ENCODE measurements at places on chromosomes 12 and 14.
A peak's percentile ranks its signal among the peaks of the same experiment; 100 is the strongest.

DNA sequence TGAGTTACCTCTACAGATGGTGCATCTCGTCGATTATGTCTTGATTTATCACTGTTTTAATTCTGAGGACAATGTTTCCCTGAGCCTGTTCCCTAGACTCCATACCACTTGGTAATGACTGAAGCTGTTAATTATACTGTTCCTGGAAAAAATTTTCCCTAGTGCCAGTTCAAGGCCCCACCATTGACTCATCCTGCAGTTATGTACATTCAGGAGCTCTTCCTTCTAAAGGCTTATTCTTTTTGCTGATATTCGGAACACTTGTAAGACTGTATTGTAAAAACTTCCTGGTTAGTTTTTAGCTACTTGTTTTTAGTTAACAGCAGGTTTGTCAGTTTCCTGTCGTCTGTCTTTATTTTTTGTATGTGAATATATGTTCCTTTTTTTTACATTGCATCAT is 30.4 kb upstream of the PPP2R5E start:
- no peak for DNase-seq

GRCh38 chr12:112116232-112117060 is 7.9 kb upstream of the NAA25 start:
- DNase-seq: peak; percentile 93

DNA sequence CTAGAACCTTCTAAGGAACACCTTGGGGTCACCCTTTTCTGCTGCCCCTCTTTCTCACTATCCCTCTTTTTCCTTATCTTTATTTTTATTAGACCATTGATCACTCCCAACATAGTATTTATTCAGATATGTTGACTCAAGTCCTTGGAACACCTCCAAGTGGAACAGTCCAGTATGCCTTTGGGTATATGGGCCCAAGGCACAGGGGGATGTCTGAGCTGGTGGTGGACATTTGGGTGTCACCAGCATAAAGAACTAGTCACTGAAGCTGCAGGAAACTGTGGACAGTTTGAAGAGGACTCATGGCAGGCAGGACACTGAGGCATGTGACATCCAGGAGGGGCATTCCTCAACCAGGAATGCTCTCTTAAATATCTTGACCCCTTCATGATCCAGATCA is 105.6 kb downstream of the VEZT start:
- DNase-seq: no peak

- no peak for DNase-seq
Measured at GRCh38 chr12:105083031-105083430, 1.2 kb downstream of the ALDH1L2 start.

DNA sequence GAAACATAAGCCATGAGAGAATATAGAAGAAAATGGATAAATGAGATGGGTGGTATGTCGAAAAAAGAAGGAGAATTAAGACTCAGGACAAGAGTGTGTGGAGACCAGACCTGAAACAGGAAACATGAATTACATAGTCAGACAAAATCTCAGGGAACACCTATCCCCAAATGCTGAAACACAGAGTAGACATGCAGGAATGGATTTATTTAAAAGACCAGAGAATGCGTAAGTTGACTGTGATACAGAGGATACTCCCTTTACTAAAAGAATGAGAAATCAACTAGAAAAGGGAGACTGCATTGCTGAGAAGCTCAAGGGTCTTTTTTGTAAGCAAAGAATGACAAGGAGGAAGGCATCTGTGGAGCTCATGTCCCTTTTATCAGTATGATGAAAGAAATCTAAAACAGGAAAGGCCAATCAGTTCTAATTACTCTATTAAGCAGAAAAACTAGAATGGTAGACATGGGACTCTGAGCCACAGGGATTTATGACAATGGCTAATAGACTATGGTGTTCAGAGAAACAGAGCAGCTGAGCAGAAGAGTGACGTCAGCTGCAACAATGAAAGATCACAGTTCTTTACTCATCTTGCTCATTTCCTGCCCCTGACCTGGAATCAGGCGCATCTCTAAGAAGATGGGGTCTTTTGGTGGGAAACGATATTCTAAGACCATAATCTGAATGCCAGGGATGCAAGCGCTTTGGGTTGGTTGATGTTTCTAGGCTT is 138.9 kb upstream of the DHRS4 start:
- DNase-seq: no peak

- no peak for DNase-seq
Measured at GRCh38 chr14:74480046-74480445, 13.1 kb downstream of the NPC2 start.

- no peak for DNase-seq
Measured at GRCh38 chr12:132067182-132067581, 76.9 kb downstream of the DDX51 start.

DNA sequence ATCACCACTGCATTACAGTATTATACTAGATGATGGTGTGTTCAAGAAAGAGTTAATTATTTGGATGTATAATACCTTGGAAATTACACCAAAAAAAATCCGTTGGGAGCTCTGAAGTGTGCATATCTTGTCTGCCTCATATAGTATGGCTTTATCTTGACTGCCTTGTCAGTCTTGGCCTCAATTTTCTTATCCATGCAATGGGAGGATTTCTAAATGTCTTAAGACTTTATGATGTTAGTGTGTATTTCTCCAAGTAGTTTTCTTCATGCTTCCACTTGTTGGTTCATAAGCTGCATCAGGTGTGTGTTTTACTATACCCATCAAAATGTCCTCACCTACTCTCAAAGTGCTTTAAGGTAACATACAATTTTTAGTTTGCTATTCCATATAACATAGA is 84.6 kb downstream of the FGD4 start:
- no peak for DNase-seq

DNA sequence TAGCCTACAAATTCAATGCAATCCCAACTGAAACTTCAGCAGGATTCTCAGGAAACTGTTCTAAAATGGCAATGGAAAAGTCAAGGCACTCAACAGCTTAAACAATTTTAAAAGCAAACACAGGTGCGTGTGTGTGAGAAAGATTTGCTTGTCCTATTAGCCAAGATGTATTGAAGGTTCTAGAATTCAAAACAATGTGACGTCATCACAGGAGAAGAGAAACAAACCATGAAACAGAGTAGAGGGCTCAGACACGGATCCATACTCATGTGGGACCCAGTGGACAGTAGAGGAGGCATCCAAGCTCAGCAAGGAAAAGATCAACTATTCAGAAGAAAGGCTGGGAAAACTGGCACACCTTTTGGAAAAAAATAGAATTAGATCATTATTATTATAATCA is 152.8 kb upstream of the DHRS4 start:
- DNase-seq: no peak

DNA sequence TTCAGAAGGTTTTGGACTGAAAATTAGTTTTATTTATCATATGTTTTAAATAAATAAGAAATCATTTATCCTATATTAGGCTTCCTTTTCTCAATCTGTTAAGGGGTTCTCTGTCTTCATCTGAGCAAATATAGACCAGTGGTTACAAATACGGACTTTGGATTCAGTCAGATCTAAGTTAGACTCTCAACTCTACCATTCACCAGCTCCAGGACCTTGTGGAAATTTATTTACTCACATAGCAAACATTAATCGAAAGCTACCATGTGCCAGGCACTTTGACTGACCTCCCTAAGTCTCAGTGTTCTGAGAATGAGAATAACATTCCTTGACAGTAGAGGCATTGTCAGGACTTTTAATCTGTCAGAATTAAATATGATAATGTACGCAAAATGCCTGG is 22.3 kb downstream of the KCNK10 start:
- DNase-seq: no peak

DNA sequence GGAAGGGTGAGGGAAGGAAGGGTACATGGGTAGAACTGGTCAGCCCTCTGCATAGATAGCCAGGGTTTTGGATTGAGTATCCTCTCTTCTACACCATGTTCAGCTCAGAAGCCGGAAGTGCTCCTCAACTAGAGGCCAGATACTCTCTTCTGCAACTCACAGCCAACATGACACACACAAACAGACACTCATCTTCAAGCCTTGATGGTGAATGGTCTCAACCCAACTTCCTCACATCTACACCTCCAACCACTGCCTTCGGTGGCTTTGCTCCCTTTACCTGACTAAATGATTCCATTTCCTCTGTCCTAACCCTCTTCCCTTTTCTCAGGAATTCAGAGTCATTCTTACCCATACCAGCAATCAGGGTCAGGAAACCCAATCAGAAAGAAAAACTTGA is 7.6 kb upstream of the FKBP11 start:
- DNase-seq: no peak

DNA sequence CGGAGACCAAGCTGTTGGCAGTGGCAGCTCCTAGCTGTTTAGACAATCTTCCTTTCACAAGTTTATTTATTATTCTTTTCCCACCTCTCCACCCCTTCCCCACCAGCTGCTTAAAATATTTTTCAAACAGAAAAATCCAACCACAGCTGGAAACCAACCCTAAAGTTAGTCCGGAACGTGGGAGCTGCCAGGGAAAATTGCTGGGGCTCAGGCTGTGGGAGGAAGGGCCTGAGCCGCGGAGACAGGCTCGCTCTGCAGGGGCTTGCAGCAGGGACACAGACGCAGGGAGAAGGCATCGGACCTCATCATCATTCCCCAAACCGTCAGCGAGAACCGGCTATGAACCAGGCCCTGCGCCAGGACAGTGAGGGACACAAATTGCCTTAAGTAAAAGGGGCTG is 16.1 kb upstream of the TMEM106C start:
- DNase-seq: no peak

DNA sequence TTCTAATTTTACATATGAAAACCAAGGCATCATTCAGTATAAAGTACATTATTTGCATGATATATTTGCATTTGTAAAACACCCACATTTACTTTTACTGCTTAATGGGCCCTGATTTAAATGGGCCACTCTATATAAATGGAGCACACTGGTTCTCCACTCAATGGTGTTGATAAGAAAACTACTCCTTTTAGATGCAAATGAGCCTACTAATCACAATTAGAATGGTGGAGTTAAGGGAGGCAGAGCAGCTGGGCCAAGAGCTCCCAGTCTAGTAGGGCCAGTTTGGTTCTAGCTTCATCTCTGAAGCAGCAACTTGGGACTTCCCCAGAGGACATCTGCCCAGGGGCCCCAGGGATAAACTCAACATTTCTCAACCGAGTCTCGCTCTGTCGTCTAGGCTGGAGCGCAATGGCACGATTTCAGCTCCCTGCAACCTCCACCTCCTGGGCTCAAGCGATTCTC is 120.7 kb downstream of the FOXN3 start:
- no peak for DNase-seq

GRCh38 chr12:46332260-46332659 is 40.3 kb downstream of the SLC38A2 start:
- DNase-seq: no peak

GRCh38 chr12:29844667-29845066 is 60.9 kb upstream of the TMTC1 start:
- no peak for DNase-seq

DNA sequence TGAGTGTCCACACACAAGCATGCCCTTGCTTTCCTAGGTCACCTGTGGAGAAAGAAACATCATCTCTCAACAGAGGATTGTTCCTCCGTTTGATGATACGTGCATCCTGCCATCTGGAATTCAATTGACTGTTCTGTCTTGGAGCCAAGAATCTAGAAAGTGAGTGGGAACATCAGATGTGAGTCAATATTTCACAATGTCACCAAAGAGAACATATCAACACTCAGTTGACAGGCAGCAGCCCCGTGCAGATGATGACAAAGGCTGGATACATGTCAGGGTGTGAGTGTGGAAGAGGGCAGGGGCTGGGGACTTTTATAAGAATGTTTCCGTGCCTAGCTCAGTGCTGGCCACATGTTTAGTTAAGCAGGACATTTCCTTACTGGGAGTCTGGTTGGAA is 76.1 kb downstream of the TBC1D30 start:
- no peak for DNase-seq

- DNase-seq: no peak
Measured at GRCh38 chr12:49983892-49984291, 11.1 kb downstream of the AQP6 start.

DNA sequence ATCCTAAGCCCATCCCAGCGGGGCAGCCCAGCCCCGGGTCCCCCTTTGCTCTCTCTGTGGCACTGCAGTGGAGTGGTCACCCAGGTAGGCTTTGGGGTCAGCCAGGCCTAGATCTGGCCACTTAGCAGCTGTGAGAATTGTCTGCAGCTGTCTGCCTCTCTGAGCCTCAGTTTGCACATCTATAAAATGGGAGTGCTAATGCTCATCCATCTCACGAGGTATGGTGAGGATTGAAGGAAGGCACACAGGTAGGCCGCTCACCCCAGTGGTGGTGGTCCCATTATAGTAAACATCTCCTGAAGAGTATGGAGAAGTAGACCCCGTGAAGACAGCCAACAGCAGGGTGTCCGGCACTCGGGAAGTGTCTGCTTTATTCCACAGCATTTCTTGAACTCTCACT is 9.2 kb downstream of the FOXN4 start:
- DNase-seq: no peak

DNA sequence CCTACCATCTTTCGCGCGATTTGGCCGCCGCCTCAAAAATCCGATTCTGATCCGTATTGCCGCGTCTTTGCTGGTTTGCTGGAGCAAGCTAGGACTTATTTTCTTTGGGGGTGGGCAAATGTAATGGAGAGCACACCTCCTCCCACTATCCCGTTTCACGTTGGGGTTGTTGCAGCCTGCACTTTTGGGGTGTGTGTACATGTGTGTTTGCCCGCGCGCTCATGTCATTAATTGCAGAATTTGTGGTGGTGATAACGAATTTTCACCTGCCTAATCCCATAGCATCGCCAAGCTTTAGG is 657 bp downstream of the METAP2 start:
- DNase-seq: peak; percentile 35

GRCh38 chr12:120944645-120945217 is 33.6 kb upstream of the HNF1A start:
- DNase-seq: peak; percentile 81

DNA sequence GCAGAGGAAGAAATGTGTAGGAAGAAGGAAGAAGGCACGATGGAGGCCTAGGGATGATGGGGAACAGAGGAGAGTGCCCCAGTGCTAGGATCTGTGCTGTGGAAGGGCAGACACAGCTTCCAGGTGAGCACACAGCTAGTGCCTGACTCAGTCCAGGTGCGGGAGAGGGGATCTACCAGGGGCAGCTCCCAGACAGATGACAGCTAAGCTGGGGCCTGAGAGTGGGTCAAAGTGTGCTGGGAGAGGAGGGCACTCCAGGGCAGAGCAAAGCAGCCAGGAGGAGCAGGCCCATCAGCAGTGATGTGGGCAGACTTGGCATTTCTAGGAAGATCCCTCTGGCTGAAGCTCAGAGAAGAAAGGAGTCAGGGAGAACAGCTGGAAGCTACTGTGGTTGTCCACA is 36.7 kb downstream of the LRTM2 start:
- no peak for DNase-seq

GRCh38 chr14:92924247-92924646 is 1.3 kb downstream of the CHGA start:
- no peak for DNase-seq

DNA sequence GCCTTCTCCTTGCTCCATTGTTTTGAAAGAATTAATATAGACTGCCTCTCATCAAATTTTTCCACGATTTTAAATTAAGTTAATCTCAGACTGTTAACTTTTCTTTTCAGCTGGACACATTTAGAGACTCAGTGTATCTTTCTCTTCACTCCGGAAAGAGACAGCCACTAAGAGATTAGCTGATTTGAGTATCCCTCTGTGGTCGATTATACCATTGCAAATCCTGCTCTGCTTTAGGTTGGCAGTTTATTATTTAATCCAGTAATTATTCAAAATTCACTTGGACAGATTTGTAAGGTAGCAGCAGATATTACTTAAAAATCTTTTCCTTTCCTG is 588 bp upstream of the TWF1 start:
- DNase-seq: no peak

Data from KBM-7 (cell line).